ENCODE measurements at places on chromosomes 12 and 14.

- DNase-seq: no peak
Observed at GRCh38 chr12:7346551-7347225, 42.8 kb downstream of the ACSM4 start.

DNA sequence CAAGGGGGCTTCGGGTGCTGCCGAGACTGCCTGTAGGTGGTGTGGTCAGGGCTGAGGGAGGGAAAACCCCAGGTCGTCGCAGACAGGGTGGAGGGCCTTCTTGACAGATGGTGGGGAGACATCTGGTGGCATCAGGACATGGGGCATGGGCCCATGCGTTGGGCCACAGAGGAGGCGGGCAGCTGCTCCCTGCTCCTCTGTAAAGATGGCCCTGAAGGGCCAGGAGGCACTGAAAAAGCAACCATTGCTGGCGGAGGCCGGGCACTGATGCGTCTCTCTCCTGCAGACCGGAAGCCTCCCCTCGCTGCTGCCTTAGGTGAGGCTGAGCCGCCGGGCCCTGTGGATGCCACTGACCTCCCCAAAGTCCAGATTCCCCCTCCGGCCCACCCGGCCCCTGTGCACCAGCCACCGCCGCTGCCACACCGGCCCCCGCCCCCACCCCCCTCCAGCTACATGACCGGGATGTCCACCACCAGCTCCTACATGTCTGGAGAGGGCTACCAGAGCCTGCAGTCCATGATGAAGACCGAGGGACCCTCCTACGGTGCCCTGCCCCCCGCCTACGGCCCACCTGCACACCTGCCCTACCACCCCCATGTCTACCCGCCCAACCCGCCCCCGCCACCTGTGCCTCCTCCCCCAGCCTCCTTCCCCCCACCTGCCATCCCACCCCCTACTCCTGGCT, 28.8 kb downstream of the CCNK start:
- DNase-seq: no peak

- DNase-seq: no peak
Observed at GRCh38 chr12:114396153-114396868, 9.6 kb downstream of the TBX5 start.

DNA sequence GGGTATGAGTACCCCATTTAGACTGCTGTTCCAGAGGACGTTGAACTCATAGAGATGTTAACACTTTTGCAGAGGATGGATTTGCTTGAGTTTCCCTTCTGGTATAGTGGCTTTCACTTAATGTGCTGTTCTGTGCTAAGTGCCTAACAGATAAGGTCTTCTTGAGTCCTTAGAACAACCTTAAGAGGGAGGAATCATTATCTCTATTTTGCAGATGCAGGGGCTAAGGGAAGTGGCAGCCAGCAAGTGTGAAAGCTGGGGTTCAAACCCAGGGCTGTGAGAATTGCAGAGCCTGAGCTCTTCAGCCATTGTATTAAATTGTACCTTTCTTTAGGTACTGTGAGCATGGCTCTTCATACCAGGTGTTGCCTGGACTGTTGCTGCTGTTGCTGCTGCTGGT, 122.1 kb upstream of the NRXN3 start:
- no peak for DNase-seq

- DNase-seq: no peak
Observed at GRCh38 chr12:68967046-68967445, 34.1 kb upstream of the CPM start.

DNA sequence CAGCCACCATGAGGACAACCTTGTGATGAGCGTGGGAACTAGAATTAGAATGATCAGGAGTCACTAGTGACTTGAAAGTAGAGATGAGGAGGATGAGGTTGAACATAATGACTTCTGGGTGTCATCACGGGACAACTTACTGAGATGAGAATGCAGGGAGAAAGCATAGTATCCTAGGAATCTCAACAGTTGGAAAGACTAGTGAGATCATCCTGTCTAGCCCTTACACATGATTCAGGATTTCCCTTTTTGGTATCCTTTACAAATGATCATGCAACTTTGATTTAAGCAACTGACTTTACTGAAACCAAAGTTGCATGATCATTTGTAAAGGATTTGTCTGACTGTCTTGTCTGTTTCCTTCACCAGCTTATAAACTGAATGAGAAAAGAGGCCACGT, 51.8 kb upstream of the HIF1A start:
- DNase-seq: no peak

- DNase-seq: no peak
Observed at GRCh38 chr12:109054520-109054919, 2.1 kb downstream of the USP30 start.

DNA sequence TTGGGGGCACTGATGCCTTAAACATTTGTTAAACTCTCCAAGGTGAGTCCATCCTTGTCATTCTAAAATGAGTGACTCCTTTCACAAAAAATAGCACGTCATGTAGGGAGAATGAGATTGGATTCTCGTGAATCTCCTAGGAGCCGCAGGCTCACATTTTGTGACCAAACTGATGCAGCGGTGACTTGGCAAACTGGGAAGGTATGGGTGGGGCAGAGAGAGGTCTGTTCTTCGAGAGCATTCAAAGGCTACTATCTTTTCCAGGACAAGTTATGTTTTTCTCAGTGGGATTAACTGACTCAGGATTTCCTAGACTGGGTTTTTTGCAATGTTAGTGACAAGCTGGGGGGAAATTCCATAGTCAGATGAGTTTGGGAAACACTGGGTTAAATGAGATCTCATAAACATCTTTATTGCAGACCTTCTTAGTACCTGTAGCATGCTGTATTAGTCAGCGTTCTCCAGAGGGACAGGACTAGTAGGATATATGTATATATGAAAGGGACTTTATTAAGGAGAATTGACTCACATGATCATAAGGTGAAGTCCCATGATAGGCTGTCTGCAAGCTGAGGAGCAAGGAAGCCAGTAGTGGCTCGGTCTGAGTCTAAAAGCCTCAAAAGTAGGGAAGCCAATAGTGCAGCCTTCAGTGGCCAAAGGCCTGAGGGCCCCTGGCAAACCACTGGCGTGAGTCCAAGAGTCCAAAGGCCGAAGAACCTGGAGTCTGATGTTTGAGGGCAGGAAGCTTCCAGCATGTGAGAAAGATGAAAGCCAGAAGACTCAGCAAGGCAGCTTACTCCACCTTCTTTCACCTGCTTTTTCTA, 61.0 kb downstream of the FOXN4 start:
- no peak for DNase-seq

DNA sequence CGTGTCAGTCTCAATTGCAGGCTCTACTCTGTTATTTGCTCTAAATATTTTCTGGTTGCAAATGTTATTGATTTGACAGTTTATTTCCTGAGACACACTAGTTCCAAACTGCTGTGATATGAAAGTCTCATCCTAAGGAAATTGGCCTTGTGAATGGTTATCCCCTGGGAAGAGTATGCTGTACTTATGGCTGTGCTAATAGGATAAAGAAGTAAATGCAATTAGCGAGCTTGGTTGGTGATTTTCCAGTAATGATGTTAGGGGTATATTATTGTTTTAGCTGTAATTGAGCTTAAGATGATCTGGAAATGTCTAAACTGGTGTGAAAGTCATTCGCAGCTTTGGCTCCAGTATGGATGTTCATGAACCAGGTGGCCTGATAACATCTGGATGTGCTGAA, 197.9 kb downstream of the SUDS3 start:
- no peak for DNase-seq

- no peak for DNase-seq
Observed at GRCh38 chr14:90797451-90797850, 18.8 kb downstream of the TTC7B start.

DNA sequence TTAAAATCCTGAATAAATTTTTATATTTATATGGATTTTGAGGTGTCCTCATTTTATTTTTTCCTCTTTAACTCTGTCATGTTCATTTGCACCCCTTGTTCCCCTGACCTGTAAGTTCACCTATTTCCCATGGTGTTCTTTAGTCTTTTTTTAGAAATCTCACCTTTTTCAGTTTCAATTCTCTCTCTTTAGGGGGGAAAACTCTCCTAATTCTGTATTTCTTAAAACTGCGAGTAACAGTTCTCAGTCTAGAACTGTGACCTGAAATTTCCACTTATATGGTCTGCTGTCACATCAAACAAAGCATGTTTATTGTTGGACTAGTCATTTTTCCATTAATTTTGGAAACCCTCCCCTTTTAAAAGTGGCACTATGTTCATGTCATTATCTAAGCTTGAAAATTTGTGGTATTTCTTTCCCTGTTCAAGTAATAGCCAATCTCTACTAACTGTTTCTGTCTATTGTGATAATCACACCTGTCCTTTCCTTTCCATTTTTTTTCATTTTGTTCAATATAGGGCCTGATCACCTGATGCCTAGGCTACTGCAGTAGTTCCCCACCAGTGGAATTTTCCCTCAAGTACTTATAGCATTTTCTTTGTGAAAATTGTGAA, 14.0 kb upstream of the FBXO33 start:
- DNase-seq: no peak

DNA sequence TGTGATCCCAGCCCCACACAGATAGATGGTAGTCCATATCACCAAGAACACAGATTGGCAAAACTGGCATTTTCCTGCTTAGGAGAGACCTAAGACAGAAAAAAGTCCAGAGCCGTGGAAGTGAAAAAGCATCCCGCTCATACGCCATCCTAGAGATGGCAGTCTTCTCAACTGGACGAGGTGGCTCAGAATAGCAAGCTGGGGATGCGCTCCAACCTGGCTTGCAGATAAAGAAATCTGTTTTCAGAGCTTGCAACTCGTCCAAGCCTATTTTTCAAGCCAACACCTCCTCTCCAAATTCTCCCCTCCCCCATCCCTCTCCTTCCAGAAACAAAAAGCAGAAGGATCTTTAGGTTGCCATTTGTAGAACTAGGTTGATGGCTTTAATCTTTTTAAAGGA, 74.3 kb upstream of the OTX2 start:
- no peak for DNase-seq

DNA sequence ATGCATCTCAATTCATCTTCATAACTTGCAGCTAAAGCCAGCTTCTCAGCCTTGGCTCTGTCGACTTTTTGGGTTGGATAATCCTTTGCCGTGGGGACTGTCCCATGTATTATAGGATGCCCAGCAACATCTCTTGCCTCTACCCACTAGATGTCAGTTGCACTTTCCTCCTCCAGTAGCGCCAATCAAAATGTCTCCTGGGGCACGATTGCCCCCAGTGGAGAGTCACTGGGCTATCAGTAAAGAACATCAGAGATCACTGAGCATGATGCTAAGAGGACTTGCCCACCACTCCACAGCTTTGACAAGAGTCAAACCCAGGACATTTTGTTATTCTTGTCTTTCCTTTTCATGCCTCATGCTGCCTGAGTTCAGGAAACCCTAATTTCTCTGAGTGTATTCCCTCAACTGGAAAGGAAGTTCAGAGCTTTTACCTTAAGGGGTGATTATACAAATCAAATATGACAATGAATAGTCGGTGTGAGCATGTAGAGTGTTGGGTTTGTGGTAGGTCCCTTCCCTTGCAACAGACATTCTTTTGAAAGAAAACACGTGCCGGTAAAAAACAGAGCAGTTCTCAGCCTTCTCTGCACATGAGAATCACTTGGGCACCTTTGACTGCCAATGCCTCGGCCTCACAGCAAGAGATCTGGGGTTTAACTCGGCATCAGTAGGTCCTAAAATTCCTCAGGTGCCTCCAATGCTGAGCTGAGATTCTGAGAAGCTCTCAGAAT, 980.6 kb downstream of the VRK1 start:
- DNase-seq: no peak

- DNase-seq: no peak
Observed at GRCh38 chr12:15600223-15600935, 188.8 kb downstream of the EPS8 start.

DNA sequence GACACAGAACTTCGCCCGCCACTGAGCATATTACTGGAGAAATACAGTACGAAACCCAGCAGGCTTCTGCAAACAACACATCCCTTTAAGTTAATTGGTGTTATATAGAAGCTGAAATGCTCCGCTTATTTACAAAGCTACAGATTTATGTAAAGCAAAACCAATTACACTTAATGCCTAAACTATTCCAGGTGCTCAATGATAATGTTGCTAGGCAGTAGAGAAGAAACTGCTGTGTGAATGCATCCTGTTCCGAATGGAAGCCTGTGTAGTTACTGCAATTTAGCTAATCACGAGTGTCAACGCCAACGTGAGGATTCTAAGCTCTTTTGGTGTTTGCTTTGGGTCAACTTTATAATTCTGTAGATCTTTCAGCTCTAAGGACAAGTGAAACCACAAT, 89.8 kb downstream of the SLC15A5 start:
- DNase-seq: no peak

DNA sequence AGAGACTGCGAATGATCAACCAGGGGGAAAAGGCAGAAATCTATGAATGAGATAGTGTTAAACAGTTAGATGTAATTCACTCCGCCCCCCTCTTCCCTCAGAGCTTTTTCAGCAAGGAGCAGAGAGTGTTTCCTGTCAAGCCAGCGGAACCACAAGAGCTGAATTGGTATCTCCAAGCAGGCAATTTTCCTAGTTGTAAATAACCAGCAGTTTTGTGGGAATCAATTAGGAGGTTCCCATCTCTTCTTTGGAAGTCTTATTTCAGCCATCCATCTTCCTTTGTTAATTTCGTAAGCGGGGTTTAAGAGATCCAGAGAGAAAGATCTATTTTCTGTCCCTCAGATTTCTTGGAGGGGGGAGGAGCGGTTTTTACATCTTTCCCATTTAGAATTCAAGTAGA, 178.0 kb downstream of the FOXN3 start:
- no peak for DNase-seq

- no peak for DNase-seq
Observed at GRCh38 chr14:54489318-54489683, 521 bp upstream of the GMFB start.

GRCh38 chr14:98069712-98070171, 1202.3 kb downstream of the BCL11B start:
- no peak for DNase-seq

DNA sequence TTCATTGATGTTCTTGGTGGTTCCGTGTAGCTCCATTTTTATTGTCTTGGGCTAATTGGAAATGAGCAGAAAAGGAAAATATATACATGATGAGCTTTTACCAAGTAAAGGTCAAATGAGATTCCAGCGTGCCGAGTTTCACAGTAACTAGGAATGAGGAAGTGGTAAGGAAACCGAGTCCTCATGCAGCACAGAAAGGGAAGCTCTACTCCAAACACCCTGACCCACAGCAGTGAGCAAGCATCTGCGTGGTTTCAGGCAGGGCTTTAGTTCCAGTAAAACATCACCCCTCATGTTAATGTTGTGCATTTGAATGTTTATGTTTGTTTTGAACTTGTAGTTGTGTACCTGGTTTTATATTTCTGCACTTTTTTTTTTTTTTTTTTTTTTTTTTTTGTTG, 208.0 kb downstream of the SLC41A2 start:
- DNase-seq: no peak

- DNase-seq: no peak
Observed at GRCh38 chr14:104999361-104999760, 13.8 kb downstream of the CLBA1 start.

Measured in stimulated activated CD8-positive, alpha-beta memory T cell treated with anti-CD3 and anti-CD28 coated beads, Interleukin-4, amount 100 ng/mL, for 4 hours (primary cell).